Stimulated activated CD4-positive, alpha-beta T cell treated with anti-CD3 and anti-CD28 coated beads, Interleukin-12 subunit alpha, Interleukin-12 subunit beta, amount 100 ng/mL, for 48 hours (primary cell): ENCODE measurements at places on chromosomes 2 and 18.

GRCh38 chr2:39640107-39640506 lies 25.6 kb upstream of the TMEM178A start:
- no peak for DNase-seq

GRCh38 chr18:57833441-57834101 lies 30.5 kb upstream of the ATP8B1 start:
- no peak for DNase-seq

- DNase-seq = no peak
Observed at GRCh38 chr2:149037851-149038250, 648 bp upstream of the LYPD6B start.

DNA sequence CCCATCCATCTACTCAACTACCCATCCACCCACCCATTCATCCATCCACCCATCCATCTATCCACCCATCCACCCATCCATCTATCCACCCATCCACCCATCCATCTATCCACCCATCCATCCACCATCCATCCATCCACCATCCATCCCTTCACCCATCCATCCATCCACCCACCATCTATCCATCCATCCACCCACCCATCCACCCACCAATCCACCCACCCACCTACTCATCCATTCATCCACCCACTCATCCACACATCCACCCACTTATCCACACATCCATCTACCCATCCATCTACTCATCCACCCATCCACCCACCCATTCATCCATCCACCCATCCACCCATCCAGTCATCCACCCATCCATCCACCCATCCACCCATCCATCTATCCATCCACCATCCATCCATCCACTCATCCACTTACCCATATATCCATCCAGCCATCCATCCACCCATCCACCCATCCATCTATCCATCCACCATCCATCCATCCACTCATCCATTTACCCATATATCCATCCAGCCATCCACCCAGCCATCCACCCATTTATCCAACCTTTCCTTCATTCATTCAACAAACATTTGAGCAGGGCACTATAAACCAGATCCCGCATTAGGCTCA lies 2.1 kb upstream of the NGEF start:
- no peak for DNase-seq

GRCh38 chr2:216601632-216602409 lies 31.4 kb upstream of the IGFBP2 start:
- DNase-seq = no peak

- DNase-seq = no peak
Observed at GRCh38 chr2:85376291-85377065, 21.9 kb downstream of the ELMOD3 start.

DNA sequence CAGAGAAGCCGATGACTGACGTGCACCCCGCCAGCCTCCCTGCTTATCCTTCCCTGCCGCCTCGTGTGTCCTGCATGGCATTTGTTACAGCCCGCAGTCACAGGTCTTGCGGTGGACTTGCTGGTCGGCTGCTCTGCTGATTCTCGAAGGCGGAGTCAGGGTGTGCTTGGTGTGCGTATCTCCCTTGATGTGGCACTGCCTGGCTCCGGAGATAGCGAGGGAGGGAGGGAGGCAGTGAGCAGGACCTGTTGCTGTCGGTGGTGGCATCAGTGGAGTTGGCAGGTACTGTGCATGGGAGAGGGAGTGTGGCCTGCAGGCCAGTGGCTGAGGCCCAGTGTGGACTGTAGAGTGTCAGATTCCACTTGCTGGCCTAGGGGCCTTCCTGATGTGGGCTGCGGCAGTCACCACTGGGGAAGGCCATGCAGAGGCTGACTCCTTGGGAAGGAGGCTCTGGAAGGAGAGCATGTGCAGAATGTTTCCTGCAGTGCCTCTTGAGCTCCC lies 198.9 kb downstream of the AGAP1 start:
- DNase-seq = no peak

GRCh38 chr2:149021761-149022160 lies 16.7 kb upstream of the LYPD6B start:
- DNase-seq = no peak

- DNase-seq = no peak
Observed at GRCh38 chr2:129374452-129374851, 605.0 kb upstream of the RAB6C start.

- DNase-seq = no peak
Observed at GRCh38 chr2:157497638-157498314, 53.9 kb upstream of the CYTIP start.

DNA sequence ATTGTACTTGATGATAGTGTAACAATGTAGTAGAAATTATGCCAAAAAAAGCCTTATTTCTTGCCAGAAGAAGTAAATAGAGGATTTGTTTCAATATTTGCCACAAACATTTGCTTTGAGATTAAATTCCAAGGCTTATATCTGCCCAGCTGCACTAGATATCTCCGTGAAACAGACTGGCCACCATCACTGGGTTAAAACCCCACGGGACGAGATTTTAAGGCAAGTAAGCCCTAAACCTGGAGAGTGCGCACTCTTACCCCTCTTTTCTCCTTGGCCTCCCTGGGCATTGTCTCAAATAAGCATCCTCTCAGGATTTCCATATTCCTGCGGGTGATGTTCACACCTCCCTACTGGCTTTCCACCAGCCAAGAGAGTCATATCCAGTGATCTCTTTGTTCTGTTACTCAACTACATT lies 334.4 kb downstream of the AGPS start:
- no peak for DNase-seq

- DNase-seq = no peak
Observed at GRCh38 chr2:43005245-43005974, 213.0 kb upstream of the HAAO start.

- no peak for DNase-seq
Observed at GRCh38 chr18:68721681-68722583, 7.0 kb upstream of the TMX3 start.

- no peak for DNase-seq
Observed at GRCh38 chr18:74419761-74420160, 37.3 kb downstream of the DIPK1C start.

DNA sequence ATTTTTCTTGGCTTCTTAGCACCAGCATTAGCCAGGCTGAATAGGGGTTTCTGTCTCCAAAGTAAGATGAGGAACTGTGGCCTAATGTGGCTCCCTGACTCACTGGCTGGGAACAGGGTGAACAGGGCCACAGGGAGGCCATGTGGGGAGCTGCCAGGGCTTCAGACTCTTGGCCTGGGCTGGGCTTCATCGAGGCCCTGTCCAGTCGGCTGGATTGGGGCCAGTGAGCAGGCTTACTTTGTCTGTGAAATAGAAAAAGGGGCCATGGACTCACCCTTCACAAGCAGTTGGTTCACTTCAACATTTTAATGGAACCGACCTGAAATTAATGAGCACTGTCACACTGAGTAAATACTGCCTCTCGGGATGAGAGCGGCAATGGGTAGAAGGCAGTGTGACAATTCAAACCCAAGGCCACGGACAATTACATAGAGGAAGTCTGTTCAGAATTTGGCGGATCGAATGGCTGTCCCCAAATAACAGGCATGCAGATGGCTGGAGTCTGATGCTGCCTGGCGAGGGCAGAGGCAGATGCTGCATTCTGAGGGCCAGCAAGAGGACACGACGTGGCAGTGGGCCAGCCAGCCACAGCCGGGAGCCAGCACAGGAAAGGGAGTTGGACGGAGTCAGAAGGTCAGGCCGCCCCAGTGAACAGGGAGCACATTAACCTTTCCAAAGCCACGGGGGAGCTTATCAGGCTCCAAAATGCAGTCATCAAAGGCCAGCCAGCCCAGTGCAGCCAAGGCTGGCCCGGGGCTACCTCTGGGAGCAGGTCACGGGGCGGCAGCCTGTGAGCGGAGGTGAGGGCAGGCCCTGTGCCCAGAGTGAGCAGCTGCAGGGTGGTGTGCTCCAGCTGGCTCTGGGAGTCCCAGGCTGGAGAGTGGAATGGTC lies 146.6 kb upstream of the REV1 start:
- no peak for DNase-seq

DNA sequence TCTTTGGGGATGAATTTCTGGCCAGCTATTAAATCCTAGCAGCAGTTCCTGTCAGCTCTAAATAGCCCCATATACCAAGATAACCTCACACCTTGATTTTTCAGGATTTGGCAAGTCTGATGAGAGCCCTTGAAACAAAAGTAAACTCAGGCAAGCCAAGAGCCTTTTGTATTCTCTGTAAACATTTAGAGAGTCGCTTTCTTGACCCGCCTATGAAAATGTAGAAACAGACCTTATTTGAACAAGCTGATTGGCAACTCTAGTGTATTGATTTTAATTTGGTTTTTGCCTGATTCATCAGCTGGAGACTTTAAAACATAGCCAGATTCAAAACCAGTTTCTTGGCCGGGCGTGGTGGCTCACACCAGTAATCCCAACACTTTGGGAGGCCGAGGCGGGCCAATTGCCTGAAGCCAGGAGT lies 43.4 kb downstream of the CABLES1 start:
- DNase-seq = no peak

DNA sequence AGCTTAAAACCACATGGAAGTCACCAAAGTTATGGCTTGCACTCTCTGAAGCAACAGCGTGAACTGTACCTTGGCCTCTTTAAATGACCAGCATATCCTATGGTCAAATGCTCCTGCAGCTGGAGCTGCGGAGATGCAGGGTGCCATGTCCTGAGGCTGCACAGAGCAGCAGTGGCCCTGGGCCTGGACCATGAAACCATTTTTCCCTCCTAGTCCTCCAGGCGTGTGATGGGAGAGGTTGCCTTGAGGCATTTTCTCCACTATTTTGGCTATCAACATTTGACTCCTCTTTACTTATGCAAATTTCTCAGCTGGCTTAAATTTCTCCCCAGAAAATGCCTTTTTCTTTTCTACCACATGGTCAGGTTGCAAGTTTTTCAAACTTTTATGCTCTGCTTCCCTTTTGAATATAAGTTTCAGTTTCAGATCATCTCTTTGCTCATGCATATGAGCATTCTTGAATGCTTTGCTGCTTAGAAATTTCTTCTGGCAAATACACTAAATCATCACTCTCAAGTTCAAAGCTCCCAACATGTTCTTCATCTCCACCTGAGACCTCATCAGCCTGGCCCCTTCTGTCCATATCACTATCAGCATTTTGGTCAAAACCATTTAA lies 82.9 kb upstream of the TMEFF2 start:
- DNase-seq = no peak

GRCh38 chr2:39094717-39095363 lies 26.0 kb downstream of the SOS1 start:
- DNase-seq = no peak

DNA sequence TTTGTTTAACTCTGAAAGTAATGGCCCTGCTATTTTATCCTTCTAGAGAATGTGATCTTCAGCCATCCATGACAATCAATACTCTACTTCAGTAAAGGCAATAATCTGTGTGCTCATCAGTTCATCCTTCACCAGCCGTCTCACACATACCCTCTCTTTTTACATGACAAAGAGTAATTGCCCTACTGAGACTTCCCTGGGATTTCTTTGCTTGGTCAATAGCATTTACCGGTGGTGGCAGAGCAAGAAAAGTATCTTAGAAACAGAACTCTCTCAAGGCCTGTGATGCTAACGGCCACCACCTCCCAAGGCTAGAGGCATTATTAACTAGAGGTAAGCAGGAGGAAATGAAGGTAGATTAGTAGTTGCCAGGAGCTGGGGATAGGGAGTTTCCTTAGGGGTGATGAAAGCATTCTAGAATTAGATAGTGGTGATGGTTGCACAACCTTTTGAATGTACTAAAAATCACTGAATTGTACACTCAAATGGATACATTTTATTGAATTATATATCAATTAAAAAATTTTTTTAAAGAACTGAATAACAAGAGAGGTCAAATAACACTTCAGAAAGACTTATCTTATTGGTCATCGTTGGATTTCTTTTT lies 57.9 kb upstream of the EPC2 start:
- DNase-seq = no peak

GRCh38 chr2:159818940-159819339 lies 20.9 kb upstream of the CD302 start:
- DNase-seq = no peak

DNA sequence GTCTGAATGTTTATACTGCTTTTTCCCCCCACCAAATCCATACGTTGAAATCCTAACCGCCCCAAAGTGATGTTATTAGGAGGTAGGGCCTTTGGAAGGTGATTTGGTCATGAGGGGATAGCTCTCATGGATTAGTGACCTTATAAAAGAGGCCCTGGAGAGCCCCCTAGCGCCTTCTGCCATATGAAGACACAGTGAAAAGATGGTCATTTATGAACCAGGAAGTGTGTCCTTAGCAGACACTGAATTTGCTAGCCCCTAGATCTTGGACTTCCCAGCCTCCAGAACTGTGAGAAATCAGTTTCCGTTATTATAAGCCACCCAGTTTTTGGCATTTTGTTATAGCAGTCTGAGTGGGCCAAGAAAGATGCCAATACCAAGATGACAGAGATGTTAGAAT lies 7.2 kb upstream of the TSN start:
- DNase-seq = no peak

DNA sequence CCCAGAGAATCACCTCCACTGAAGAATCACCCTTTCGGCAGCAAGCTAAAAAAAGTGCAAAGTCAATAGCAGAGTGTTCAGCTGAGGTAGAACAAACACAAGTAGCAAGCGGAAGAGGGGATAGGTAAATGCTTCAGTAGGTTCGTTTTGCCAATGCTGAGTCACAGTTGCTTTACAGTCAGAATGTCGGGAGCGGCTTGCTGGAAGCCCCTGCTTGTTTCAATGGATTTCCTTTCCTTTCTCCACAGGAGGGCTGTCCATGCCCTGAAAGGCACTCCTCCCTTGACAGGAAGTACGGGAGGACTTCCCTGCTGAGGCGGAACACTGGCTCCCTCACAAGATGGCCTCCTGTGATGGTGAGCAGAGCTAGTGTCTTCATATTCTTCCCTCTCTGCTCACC lies 146.2 kb upstream of the LYPD1 start:
- DNase-seq = no peak

GRCh38 chr2:1477196-1478040 lies 64.2 kb downstream of the TPO start:
- DNase-seq = no peak

GRCh38 chr2:85409845-85410583 lies at the start of gene CAPG:
Gene CAPG (minus strand): TSS chr2:85410366. CDS start chr2:85402145, 8,221 bp downstream.
- DNase-seq = no peak

DNA sequence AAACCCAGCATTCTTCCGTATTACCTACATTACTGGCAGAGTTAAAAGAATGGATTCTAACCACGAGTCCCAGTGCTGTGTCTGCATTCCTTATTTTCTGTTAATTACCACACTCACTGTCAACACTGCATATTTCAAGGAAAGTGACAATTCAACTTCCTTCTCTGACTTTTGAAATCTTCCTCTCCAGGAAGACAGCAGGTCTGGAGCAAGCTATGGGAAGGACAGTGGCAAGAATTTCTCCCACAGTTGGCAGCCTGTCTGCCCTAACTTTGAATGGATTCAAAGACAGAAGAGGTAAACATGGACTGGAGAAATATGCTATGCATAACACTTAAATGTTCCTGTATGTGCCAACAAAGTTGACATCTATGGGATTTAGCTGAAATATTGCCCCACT lies 700.5 kb upstream of the CHAC2 start:
- no peak for DNase-seq

DNA sequence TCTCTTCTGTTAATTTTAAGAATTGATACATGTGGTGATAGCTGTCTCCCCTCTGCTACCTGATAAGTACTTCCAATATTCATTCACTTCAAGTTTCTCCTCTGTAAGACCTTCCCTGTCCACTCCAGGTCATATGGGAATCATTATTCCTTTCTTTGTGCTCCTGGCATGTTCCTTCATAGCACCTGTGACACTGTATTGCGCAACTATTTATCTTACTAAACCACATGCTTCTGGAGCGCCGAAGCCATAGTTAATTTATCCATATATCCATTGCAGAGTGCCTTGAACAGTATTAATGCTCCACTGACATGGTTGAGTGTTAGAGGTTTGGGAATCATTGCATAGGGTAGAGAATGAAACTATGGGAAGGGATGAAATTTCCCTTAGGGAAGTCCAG lies 7.9 kb upstream of the PRKD3 start:
- no peak for DNase-seq
